ENCODE measurements at places on chromosomes 2 and 18.

DNA sequence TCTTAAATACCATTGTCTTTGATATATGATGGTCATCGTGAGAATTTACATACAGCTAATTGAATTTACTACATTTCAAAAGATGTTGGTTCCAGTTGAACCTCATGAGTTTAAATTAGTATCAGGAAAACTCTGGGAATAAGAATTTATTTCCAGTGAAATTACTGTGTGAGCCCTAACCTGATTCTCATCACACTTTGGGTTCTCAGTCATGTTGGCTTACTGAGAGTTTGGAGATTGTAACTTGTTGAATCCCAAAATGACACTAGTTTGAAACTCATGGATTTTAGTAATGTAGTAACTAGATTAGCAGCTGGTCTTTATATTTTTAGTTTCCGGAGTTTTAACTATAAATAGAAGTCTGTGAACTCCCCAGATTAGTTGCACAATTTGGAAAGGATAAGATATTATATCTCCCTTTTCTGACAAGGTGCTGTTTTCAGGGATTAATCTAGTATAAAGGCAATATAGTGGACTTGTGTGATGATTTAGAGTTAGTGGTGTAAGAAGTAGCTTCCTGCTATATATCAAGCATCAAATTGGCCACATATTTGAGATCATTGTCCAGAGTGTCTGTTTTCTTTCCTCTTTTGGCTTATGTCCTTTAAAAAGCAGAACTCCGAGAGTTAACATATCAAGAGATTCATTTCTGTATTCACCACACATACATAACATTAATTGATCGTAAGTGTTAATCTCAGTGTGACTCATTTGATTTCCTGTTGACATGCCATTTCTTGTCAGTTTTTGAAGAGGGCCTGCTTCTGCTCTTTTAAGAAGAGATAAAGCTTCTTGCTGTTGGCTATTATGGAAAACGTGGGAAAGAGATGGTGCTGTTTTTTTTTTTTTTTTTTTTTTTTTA is 15.7 kb downstream of the NDUFV2 start:
- DNase-seq = no peak

- no peak for DNase-seq
Observed at GRCh38 chr2:225667445-225667844, 267.9 kb downstream of the NYAP2 start.

GRCh38 chr2:176285321-176285720 is 16.1 kb downstream of the MTX2 start:
- DNase-seq = no peak

- DNase-seq = no peak
Observed at GRCh38 chr18:32907648-32908423, 135.0 kb upstream of the KLHL14 start.

Data from cortex of kidney (tissue), 1 donor.